ENCODE measurements at places on chromosomes 1 and 21.

DNA sequence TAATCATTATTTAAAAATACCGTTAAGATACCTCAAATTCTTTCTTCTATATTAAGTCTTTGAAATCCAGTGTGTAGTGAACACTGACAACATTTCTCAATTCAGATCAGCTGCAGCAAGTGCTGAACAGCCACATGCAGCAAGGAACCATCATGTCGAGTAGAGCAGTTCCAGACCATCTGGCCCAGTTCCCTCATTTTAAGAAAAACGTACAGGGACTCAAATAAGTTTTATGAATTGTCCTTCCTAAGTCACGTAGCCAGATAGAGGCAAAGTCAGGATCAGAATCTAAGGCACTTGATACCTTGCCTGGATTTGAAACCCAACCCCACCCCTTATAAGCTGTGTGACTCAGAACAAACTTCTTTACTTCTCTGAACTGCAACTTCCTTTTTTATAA lies 132.4 kb downstream of the PROX1 start:
- no peak for DNase-seq

GRCh38 chr1:214658785-214659184 lies 55.8 kb downstream of the CENPF start:
- DNase-seq, result no peak

- DNase-seq, result peak; percentile 29
Observed at GRCh38 chr1:171654942-171655745, 2.7 kb upstream of the MYOC start.

- DNase-seq, result no peak
Observed at GRCh38 chr1:165862448-165862847, 35.0 kb downstream of the UCK2 start.

DNA sequence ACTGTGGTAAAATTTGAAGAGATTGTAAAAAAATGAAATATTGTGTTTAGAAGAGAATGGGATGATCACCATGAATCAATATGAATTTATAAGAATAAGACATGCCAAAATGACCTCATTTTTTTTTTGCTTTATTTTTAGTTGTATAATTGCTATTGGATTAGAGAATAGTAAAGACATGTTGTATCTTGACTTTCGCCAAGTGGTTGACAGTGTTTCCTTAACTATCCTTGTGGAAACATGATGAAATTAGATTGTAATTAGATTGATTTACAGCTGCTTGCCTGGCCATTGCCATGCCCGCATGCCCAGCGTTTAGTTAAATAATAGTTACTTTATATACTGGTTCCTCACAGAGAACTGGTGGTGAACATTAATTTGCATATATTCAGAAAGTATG lies 154.9 kb downstream of the MAGI3 start:
- DNase-seq, result no peak

GRCh38 chr1:117695796-117696490 lies 90.1 kb downstream of the TENT5C start:
- no peak for DNase-seq

- DNase-seq, result no peak
Observed at GRCh38 chr1:59827055-59827643, 12.4 kb downstream of the HOOK1 start.

GRCh38 chr1:67888216-67889106 lies 55.2 kb upstream of the GNG12 start:
- no peak for DNase-seq

- DNase-seq, result no peak
Observed at GRCh38 chr1:101365186-101365585, 128.4 kb downstream of the S1PR1 start.

DNA sequence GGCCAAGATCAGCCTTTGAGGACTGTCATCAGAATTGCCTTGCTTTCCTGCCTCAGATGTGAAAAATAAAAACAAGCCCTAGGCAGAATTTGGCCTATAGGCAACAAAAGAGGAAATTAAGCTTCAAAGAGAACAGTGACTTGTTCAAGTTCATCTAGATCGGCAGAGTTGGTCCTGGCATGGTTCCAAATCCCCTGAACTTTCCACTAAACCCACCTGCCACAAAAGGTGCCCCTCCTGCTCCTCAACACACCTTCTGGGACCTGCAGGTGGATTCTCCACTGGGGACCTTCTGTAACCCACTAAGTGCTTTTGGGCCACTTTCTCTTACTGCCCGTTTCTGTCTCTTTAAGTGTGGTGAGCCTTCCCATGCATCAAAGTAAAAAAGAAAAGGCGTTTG lies 42.5 kb upstream of the LRRN2 start:
- DNase-seq, result no peak

GRCh38 chr1:41383094-41383852 lies 22.0 kb downstream of the FOXO6 start:
- DNase-seq, result no peak

- no peak for DNase-seq
Observed at GRCh38 chr1:25927521-25928265, 21.5 kb upstream of the STMN1 start.

GRCh38 chr1:76336931-76337371 lies 262.4 kb downstream of the ST6GALNAC3 start:
- DNase-seq, result no peak

GRCh38 chr1:36729289-36729688 lies 246.6 kb upstream of the CSF3R start:
- no peak for DNase-seq

DNA sequence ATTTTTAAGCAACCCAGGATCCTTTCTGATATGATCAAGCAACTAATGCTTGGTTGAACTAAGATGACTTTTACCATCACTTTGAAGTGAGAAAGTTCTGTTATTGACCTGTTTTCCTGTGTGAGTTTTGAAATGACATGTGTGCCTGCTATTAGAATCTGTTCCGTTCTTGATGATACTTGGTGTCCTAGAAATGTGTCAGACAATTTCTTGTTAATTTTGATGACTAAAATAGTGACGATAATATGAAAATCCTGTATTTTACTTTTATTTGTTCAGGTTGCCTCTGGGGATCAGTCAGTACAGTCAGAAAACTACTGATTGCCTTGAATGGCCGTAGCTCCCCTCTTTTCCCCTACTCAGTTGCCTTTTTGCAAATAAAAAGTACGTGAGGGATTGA lies 228.0 kb downstream of the RYR2 start:
- no peak for DNase-seq

- DNase-seq, result no peak
Observed at GRCh38 chr21:45309069-45309986, 21.6 kb upstream of the POFUT2 start.

DNA sequence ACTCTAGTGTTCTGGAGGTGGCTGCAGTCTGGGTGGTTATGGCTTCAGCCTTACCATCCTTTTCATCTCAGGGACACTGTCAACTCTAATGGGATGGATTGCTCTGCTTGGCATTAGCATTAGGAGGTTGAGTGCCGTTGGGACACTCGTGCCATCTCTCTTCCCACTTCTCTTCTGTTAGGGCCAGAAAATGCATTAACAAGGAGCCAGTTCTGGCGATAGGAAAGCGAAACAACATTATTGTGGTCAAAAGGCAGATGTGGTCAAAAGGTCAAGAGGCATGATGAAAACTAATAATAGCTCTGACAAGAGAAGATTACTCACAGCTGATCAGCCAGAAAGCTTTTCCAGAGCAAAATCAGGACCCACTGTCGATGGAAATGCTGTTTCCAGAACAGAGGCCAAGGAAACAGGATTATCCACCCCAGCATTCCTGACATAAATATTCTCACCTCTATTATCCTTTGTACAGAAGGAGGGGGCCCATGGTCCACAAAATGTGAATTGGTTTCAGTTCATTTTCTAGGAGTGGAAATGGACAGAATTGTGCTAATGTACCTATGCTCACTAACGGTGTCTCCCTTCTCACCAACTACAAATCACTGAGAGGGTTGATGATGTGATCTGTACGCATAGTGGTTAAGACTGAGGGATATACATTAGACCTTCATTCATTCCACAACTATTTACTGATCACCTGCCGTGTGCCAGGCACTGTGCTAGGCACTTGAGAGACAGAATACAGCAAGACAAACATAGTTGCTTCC lies 72.0 kb downstream of the ST6GALNAC5 start:
- no peak for DNase-seq

DNA sequence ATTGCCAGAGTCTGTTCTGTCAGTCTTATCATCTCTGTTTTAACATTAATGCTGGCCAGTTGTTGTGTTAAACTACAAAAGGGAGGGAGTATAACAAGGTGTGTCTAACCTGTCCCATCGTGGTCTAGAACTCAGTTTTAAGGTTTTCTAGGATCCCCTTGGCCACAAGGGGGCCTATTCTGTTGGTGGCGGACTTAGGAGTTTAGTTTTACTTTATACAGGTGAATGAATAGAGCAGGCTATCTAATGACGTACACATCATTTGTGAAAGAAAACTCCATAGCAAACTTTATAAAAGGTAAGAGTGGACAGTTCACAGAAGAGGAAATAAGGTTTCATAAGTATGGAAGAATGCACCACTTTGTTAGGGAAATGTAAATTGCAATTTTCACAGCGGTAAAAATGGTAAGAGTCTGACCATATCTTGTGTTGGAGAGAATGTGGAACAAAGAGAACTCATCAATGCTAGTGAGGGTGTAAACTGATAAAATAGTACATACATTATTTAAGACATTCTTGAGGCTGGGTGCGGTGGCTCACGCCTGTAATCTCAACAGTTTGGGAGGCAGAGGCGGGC lies 2.5 kb upstream of the ATF6 start:
- peak; percentile 55 for DNase-seq

DNA sequence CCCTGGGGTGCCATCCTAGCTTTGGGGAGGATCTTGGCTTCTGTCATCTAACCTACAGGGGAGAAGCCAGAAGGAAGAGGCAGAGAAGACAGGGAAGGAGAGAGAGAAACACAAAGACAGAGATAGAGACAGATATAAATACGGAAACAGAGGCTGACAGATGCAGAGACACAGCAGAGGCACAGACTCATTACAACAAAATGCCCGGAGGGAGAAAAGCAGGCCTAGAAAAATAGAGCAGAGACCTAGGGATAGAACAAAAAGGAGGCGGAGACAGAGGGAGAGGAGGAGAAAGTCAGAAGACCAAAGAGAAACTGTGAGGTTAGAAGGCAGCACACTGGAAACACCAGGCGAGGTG lies 1.9 kb downstream of the PEAR1 start:
- DNase-seq, result no peak

- DNase-seq, result no peak
Observed at GRCh38 chr21:29749223-29749622, 190.6 kb downstream of the GRIK1 start.

GRCh38 chr1:51697166-51697565 lies 80.3 kb downstream of the OSBPL9 start:
- no peak for DNase-seq

DNA sequence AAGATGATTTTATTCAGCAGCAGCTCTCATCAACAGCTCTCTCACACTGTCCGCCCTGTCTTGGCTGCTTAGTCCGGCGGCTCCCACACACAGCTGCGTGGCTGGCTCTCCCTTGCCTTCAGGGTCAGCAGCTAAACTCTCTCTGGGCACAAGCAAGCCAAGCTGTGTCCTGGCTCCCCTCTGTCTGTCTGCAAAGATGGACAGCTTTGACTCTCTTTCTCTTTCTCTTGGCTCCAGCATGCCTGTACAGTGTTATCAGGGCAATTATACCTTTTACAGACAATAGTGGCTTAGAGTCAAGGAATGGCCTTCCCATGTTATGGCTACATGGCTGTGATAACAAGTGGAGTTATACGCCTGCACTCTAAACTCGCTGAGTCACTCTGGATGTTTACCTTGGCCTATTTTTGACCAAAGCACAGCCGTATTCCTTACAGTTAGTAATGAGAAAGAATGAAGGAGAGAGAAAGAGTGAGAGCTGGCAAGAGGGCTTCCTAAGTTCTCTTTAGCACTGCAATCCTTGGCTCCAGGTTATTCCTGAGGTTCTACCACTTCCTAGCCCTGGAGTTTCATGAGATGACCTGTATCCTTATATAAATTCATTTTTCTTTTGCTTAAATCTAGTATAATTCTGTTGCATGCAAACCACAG lies 59.9 kb upstream of the ZSWIM5 start:
- no peak for DNase-seq

GRCh38 chr1:229430761-229431283 lies 3.1 kb downstream of the ACTA1 start:
- no peak for DNase-seq
